C1 segment of cervical spinal cord (tissue), 14 donors: ENCODE measurements at places on chromosomes 13 and 19.

DNA sequence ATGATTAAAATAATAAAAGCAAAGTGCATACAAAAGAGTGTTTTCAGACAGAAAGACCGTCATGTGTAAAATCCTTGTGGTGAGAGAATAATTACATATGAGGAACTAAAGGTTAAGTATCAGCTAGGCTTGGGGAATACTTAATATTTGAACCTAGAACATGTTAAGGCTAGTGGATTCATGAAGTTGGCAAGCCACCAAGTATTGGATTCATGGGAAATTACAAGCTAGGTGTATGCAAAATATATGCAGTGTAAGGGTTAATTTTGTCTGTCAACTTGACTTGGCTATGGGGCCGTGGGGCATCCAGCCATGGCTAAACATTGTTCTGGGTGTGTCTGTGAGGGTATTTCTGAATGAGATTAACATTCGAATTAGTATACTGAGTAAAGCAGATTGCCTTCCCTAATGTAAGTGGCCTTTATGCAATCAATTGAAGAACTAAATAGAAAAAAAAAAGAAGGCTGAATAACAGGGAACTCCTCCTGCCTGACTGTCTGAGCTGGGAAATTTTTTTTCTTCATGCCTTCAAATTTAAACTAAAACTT, 533.5 kb upstream of the KLF12 start:
- no peak for DNase-seq

GRCh38 chr13:43472339-43472738, 314.4 kb downstream of the ENOX1 start:
- DNase-seq, result no peak

- no peak for DNase-seq
These were observed 16.7 kb downstream of the MYBPC2 start for GRCh38 chr19:50449236-50449899.

GRCh38 chr19:54729416-54730188, 5.4 kb downstream of the KIR3DL3 start:
- DNase-seq, result no peak

- no peak for DNase-seq
These were observed 30.7 kb downstream of the GPR180 start for GRCh38 chr13:94632226-94632980.

- DNase-seq, result no peak
These were observed 83.8 kb downstream of the LNX2 start for GRCh38 chr13:27536361-27537101.

GRCh38 chr13:68810660-68811059, 1297.0 kb upstream of the ATXN8OS start:
- DNase-seq, result no peak

DNA sequence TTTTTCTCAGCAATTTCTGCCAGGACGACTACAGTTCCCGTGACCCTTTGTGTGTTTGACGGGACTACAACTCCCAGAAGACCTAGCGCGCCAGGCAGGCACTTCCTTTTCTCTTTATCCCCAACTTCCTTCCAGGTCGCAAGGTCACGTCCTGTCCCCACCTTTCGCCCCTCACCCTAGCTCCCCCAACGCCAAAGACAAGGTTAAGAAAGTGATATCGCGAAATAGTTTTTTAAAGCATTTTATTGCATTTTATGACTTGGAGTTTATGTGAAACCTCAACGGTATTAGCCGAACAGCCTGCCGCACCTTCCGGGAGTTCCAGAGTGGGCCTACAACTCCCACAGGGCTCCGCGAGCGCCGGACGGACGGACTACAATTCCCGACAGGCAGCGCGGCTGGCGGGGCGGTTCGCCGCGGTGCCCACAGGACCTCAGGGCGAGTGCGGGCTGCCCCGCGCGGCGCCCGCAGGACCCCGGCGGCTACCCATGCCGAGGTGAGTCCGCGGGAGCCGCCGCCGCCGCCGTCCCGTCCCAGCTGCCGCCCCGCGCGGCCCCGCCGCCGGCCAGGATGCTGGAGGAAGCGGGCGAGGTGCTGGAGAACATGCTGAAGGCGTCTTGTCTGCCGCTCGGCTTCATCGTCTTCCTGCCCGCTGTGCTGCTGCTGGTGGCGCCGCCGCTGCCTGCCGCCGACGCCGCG, at the start of gene NCLN:
Gene NCLN (plus strand): TSS at position 470 of the 699 bp plus-strand sequence. CDS start 101 bp downstream, at position 571.
- peak; percentile 99 for DNase-seq

- DNase-seq, result no peak
These were observed 6.1 kb downstream of the SLC35E1 start for GRCh38 chr19:16566161-16566560.

GRCh38 chr13:102555914-102556553, 40.8 kb upstream of the TPP2 start:
- no peak for DNase-seq

DNA sequence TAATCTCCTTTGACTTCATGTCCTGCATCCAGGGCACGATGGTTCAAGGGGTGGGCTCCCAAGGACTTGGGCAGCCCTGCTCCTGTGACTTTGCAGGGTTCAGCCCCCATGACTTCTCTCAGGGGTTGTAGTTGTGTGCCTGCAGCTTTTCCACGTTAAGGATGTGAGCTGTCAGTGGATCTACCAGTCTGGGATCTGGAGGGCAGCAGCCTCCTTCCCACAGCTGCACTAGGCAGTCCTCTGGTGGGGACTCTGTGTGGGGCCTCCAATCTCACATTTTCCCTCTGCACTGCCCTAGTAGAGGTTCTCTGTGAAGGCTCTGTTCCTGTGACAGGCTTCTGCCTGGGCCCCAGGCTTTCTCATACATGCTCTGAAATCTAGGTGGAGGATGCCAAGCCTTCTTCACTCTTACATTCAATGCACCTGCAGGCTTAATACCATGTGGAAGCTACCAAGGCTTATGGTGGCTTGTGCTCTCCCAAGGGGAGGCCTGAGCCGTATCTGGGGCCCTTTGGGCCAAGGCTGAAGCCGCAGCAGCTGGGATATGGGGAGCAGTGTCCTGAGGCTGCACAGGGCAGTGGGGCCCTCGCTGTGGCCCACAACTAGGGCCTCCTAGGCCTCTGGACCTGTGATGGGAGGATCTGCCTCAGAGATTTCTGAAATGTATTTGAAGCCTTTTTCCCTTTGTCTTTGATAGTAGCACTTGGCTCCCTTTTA, 39.3 kb upstream of the ERICH6B start:
- DNase-seq, result no peak

GRCh38 chr13:45369116-45369515, 28.1 kb upstream of the TPT1 start:
- DNase-seq, result no peak

- no peak for DNase-seq
These were observed 1.9 kb downstream of the ISYNA1 start for GRCh38 chr19:18435842-18436670.

DNA sequence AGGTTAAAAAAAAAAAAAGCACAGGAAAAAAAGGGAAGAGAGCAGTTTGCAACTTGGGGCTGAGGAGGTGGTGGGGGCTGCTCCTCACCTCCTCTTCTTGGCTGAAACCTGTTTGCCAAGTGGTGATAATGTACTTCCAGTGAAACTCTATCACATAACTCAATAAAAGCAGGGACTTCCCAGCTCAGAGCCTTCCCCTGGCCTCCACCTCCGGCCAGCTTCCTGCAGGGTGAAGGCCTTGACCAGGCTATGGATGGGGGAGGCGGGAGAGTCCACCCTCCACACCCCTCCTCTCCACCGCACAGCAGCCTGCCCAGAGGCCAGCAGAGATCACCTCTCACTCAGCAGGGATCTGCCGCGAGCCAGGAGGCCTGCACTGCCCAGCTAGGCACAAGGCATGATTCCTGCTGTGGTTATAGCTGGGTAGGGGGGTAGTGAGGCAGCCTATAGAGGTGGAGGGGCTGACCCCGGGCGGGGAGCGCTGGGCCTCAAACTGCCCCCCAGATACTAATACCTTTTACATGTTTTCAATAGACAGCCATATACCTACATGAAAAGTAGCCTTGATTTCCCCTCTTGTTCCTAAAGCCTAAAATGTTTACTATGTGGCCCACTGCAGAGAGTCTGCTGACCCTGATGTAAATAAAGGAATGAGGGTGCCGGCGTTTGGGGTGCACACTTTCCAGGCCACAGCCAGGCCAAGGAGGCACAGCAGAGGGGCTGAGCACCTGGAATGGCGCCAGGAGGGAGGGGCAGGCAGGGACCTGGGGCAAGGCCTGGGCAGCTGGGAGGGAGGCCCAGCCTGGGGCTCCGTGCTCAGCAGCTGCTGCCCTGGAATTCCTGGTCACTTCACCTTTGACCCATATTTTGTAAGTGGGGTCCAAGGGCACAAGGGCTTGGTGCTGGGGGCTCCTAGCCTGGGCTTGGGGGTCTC, 10.3 kb downstream of the ZNF787 start:
- no peak for DNase-seq

DNA sequence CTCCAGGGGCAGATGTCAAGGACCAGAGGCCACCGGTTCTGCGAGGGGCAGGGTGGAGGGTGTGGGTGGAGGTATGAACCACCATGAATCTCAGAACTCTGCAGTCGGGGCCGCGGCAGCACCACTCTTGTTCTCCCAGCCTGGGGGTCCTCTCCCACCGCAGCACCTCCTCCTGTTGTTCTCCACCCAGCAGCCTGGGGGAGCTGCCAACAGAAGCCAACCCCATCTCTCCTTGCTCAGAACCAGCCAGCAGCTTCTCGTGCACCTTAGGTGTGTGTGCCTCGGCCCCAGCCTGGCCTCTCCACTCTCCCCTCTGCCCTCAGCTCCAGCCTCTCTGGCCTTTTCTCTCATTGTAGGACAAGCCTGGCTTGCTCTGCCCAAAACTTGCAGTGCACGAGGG, 31.9 kb upstream of the CCNE1 start:
- no peak for DNase-seq

DNA sequence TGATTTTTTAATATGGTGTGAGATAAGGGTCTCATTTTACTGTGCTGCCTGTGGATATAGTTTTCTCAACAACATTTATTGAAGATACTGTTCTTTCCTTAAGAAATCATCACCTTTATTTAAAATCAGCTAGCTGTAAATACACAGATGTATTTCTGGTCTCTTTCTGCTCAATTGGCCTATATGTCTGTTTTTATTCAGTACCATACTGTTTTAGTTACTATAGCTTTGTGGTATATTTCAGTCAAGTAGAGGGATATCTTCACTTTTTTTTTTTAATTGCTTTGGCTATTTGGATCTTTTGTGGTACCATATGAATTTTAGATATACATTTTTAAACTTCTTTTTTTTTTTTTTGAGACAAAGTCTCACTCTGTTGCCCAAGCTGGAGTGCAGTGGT, 16.7 kb upstream of the ZNF714 start:
- no peak for DNase-seq

- no peak for DNase-seq
These were observed 809 bp downstream of the TDRD12 start for GRCh38 chr19:32720216-32720935.

DNA sequence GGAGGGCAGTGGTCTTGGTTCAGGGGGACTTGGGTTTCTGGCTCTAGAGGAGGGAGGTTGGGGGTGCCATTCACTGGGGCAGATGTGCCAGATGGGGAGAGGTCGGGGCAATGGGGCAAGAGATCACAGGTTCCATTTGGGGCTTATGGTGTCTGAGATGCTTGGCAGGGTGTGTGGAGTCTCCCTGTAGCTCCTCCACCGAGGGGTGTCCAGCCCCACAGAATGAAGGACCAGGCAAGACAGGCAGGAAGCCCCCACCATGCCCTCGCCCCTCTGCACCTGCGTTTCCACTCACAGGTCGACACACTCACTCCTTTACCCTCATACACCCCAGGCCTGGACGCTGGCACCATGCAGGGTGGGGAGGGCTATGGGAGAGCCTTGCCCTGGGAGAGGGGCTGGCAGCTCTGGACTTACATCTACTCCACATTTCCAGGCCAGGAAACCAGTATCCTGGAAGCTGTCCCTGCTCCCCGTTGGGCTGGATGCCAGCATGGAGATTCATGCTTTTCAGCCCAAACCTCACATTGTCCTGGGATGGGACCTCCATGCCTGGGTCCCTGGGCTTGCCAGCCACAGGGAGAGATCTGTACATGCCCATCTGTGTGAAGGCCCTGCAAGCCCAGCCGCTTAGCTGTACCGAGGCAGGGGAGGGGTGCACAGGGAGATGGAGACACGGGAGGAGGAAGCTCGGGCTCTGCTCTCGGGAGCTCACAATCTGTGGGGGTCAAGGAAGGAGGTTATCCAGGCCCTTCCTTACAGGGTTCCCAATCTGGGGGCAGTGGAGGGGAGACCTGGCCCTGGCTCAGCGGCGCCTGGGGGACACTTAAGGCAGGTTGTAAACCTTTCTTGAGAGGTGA, 77.1 kb downstream of the CHST8 start:
- no peak for DNase-seq

- peak; percentile 65 for DNase-seq
These were observed 579 bp downstream of the CPT1C start for GRCh38 chr19:49691243-49692146.

DNA sequence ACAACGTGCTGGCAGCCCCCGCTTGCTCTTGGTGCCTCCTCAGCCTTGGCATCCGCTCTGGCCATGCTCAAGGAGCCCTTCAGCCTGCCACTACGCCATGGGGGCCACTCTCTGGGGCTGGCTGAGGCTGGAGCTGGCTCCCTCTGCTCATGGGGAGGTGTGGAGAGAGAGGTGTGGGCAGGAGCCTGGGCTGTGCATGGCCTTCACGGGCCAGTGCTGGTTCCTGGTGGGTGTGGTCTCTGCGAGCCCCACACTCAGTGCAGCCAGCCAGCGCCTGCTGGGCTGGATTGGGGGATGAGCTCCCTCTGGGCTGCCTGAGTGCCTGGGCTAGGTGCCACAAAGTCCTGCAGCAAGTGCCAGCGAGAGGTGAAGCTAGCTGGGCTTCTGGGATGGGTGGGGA, 1289.1 kb downstream of the OLFM4 start:
- DNase-seq, result no peak

- no peak for DNase-seq
These were observed 112.1 kb downstream of the ZIC5 start for GRCh38 chr13:99859178-99860177.

- DNase-seq, result no peak
These were observed 5.5 kb upstream of the GALP start for GRCh38 chr19:56170261-56170660.

DNA sequence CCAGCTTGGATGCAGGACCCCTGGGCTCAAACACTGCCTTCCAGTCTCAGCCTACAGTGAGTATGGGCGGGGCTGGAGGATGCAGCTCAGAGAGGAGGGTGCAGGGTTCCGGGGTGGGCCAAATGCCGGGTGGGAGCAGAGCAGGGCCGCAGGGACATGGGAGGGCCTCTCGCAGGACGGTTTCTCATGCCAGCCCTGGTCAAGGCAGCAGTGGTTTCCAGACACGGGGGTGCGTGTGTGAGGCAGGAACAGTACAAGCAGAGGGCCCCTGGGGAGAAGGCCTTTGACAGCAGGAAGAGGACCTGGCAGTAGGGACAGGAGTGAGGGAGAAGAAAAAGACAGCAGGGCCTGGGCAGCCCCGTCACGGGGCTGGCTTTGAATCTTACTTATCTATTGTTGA, 34.1 kb downstream of the CRTC1 start:
- no peak for DNase-seq
